ENCODE measurements at places on chromosomes 6 and 20.

DNA sequence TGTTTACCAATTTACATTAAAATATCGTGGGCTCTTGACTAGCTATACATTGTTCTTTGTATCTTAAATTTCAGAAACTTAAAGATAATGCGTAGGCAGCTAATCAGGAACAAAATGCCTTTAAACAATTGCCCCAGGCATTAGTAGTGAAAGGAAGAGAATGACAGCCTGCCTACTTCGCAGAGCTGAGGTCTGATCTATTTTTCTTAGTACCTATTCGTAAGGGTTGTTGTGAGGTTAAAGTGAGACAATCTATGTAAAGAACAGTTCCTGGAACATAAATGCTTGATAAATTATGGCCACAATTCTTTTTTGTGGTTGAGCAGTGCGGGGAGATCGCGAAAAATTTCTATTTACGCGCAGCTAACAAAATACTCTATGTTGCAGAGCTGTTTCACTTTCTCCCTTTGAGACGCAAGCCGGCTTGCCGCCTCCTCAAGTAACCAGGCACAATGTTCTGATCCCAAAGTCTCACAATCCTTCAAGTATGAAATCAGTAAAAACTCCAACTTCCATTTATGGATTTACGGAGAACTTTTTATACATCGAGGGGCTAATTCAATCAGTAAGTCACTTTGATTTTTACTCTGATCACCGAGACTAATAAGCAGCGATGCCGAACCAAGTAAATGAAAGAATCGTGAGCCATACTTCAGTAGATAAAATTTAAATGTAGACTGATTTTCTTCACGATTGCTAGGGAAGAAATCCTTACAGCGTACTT, 878 bp upstream of the PNRC1 start:
- DNase-seq, result no peak

DNA sequence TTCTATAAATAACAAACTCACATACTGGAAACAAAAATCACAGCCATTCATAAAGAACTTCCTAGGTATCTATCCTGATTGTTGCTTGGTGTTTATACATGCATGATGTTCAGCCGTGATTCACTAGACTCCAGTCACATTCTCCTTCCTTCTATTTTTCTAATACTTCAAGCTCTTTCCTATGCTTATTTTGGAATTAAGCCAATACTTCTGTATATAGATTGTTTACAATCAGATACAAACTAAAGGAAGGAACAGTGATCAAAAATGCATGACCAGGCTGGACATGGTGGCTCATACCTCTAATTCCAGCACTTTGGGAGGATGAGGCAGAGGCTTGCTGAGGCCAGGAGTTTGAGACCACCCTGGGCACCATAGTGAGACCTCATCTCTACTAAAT, 377.5 kb upstream of the IRAK1BP1 start:
- DNase-seq, result no peak

GRCh38 chr6:32267035-32267434, 43.2 kb upstream of the NOTCH4 start:
- no peak for DNase-seq

DNA sequence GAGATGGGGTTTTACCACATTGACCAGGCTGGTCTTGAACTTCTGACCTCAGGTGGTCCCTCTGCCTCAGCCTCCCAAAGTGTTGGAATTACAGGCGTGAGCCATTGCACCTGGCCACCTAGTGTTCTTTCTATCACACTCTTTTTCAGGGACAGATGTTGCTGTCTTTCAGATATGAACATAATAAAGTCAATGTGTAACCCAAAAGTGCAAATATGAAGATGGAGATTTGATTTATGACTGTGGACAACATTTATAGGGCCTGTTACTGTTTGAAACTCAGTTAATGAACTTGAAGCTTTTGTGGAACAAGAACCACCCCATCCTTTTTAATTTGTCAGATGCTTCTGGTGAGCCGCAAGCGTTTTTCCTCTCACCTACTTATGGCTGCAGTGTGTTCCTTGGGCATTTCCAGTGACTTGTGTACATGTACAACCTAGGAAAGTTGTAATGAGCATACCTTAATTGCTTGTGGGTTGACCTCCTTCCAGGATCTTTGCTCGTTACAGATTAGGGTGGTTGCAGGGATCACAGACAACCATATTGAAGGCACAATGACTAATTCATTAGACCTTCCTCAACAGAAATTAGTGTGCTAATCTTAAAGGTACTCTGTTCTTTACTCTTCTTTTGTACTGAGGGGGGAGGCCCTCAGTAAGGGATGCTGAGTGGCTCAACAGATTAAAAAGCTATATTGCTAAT, 6.8 kb downstream of the TBPL1 start:
- no peak for DNase-seq

DNA sequence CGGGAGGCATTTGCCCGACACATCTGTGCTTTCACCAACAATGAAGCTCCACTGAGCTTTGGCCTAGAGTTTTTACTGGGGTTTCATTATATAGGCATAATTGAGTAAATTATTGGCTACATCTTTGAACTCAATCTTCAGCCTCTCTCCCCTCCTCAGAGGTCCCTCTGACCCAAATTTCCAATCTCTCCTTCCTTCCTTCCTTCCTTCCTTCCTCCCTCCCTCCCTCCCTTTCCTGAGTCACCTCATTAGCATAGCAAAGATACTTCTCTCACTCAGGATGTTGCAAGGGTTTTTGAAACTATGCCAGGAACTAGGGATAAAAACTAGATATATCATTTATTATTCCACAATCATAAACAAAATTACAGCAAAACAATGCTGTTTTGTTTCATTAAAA, 238.2 kb upstream of the PRND start:
- no peak for DNase-seq

- DNase-seq, result no peak
These were observed 122.1 kb upstream of the CCDC28A start for GRCh38 chr6:138651491-138651890.

All from glutamatergic neuron (in vitro differentiated cells).